ENCODE measurements at places on chromosomes 1 and 21.

DNA sequence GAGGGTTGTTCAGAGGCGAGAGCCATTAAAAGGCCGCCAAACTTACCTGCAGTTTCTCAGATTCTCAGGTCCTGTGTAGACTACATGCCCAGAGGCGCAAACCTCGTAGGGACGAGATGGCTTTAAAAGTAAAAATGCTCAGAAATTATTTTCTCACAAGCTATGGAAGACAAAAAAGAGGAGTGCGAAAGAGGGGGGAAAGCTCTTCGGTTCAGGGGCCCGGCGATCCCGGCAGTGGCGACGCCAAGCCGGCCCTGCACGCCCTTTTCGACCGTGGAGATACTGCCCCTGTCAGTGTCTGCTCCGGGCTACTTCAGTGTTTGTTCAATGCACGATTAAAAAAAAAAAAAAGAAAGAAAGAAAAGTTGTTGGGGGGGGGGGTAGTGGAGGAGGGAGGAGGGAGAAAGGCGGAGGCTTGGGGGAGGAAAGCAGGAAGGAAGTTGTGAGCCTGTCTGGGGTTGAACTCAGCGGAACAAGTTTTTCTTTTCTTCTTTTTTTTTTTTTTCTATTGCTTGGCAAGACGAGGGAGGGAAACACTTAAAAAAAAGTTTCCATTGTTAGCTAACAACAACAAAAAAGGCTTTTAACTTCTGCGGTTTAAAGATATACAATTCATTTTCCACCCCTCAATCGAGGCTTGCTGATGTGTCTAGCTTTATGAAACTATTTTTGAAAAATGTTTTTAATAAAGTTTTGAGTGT is at the start of gene ITPKB:
Gene ITPKB (minus strand): TSS at position 288 of the 701 bp plus-strand sequence. CDS start 1,824 bp downstream, outside the sequence.
- DNase-seq: no peak

DNA sequence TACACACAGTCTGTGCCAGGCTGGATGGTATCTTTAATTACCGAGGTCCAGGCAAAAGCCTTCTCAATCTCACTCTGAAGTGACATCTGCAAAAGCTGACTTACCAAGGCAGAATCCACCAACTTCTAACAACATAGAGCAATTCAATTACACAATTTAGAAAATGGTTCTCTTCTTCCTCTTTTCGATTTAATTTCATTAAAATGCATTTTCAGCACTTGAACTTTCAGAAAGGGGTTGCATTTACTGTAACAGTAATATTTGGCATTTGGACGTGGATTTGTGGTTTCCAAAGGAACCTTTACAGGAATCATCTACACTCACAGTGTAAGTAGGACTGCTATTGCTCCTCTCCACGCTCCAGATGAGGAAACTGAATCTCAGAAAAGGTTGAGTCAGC is 53.3 kb downstream of the ERO1B start:
- DNase-seq: no peak

DNA sequence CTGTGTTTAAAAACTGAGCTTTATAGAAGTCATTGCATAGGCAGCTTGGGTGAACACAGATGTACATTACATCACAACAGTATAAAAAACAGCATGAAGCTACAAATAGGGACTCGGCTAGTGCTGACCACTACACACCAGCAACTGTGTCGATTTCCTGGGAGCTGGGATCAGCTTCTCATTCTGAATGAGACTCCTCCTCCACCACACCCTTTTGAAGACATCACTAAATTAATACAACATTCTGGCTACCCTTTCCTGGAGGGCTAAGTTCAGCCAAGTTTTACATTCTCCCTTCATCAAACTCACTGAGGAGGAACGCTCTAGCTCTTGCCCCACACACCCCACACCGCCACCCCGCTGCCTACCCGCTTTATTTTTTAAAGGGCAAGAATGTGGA is 102.7 kb downstream of the ERG start:
- no peak for DNase-seq

- DNase-seq: no peak
Measured at GRCh38 chr1:231715816-231716722, 89.5 kb downstream of the DISC1 start.

DNA sequence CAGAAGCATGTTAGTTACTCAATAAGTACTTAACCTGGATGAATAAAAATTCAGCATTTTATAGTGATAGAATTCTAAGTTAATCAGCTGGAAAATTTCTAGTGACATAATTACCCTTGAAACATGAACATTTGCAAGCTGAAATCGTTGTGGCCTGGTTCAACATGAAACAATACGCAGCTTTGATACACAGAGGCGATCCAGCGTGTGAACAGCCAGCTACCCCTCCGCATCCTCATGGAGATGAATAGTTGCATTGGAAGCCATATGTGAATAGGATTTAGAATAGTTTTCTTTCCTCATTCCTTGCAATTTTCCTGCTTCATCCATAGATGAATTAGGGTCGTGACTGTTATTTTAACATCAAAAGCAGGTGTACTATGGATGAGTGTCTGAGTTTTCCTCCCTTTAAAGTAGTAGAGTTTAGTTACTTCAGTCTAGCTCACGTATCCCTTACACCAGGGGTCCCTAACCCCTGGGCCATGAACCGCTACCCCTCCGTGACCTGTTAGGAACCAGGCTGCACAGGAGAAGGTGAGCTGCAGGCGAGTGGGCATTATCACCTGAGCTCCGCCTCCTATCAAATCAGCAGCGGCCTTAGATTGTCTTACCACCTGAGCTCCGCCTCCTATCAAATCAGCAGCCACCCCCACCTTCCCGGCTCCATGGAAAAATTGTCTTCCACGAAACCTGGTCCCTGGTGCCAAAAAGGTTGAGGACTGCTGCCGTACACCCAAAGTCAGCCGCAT is 6.2 kb upstream of the TARBP1 start:
- DNase-seq: no peak

DNA sequence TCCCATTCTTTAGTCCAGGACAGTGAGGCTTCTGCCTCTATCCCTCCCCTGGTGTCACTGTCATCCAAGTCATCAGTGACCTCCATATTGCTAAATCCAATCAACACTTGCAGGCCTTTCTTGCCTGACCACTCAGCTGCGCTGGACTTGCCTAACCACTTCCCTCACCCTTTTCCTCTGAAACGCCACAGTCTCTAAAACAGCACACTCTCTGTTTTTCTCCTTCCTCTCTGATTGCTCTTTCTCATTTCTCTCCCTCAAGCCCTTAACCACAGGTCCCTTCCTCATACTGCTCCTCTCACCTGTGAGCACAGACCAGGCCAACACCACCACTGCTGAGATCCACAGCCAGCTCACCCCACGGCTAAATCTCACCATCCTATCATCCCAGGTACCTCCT is 17.5 kb downstream of the TAL1 start:
- no peak for DNase-seq

DNA sequence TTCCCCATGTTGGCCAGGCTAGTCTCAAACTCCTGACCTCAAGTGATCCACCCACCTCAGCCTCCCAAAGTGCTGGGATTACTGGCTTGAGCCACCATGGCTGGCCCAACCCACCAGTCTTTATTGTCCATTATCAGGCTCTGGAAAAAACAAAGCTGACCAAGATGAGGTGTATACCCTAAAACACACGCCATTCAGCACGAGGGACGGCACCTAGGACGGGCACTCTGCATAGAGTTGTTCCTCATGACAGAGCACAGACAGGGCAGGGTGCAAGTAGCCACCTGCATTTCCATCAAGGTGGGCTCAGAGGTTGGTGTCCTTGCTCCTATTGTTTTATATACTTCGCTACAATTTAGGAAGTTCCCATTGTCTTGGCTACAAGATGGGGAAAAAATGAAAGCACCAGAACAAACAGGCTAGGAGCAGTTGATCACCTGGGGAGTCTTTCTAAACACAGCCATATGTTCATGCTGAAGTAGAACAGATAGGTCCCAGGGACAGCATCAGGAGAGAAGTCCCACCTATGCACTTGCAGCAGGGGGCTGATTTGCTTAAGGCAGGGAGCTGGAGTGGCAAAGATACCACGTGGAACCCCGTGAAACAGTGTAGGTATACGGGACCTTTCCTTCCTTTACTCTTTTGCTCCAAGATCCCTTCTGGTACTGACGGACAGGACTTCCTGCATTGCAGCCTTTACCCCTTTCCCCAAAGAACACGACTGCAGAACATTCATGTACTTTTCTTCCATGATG is 4.5 kb downstream of the KRTCAP2 start:
- DNase-seq: no peak

GRCh38 chr1:177964336-177964735 is 5.5 kb downstream of the SEC16B start:
- no peak for DNase-seq

- no peak for DNase-seq
Measured at GRCh38 chr1:21749859-21750468, 33.0 kb downstream of the USP48 start.

Measured in esophagus squamous epithelium (tissue), 5 donors.